OCI-M1 (cell line): ENCODE measurements at places on chromosomes 3 and 15.

- DNase-seq, result no peak
These were observed 52.2 kb upstream of the STXBP5L start for GRCh38 chr3:120855665-120856437.

- peak; percentile 90 for DNase-seq
These were observed 58.5 kb downstream of the TGFBR2 start for GRCh38 chr3:30664884-30665283.

DNA sequence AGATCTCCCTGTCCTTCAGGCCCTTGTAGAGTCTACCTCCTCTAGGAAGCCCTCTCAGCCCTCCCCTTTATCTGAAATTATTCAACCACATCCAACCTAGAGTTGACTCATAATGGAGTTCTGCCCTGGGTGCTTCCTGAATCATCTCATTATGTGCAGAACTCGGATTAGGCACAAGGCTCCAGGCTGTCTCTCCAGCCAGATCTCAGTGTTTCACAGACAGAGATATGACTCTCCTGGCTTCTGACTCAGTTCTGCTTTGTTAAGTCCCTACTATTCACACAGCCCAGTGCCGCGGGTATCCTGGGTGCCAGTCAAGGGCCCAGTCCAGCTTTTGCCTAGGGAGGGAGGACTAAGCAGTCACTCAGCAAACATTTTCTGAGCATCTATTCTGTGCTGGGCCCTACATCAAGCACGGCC lies 9.3 kb downstream of the STRA6 start:
- no peak for DNase-seq

DNA sequence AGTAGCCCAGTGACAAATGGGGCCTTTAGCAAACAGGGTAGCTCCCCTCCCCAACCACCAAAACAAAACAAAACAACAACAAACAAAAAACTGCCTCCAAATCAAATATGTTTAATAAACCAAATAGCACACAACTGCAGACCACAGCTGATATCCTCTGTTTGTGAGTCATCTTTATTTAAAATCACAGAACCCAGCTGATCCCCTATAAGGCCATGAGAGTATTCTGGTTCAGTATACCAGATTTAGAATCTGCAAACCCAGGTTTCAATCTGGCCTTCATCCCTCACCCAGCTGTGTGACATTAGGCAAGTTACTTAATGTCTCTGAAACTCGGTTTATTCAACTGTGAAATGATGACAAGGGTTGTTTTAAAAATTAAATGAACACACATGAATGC lies 124.5 kb downstream of the SUCLG2 start:
- DNase-seq, result no peak

DNA sequence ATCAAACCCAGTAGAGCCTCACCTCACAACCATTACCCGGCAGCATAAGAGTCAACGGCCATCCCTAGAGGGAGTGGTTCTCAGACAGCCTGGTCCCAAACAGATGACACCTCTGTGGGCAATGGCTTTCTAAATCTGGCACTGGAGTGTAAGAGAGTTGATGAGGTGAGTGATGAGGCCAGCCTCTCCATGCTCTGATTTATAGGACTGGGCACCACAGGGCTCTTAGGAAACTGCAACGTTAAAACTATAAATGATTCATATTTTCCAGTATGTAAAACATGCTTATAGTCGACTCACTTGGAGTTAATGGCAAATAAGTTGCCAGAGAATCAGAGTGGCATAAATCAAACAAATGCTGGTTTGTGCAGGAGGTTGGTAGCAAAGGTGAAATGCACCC lies 187.7 kb downstream of the GREM1 start:
- DNase-seq, result no peak

DNA sequence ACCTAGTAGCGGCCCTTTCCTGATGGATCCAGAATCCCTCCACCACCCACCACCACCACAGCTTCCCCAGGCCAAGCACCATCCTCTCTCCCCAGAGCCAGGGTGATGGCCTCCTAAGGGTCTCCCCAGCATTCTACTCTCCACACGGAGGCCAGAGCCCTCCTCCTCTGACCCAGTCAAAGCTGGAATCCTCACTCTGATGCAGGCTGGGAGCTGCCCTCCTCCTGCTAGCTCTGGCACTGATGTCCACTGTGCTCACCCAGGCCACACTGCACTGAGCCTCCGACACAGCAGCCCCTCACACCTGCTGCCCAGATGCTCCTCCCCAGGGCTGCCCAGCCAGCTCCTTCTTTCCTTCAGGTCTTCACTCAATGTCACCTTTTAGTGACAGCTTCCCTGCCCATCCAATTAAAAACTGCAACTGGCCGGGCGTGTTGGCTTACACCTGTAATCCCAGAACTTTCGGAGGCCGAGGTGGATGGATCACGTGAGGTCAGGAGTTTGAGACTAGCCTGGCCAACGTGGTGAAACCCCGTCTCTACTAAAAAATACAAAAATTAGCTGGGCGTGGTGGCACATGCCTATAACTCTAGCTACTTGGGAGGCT lies 21.0 kb downstream of the XXYLT1 start:
- no peak for DNase-seq

- DNase-seq, result no peak
These were observed 21.9 kb downstream of the ATOSA start for GRCh38 chr15:52657338-52657737.

- DNase-seq, result no peak
These were observed 178.8 kb downstream of the POTEB3 start for GRCh38 chr15:21261396-21261964.

GRCh38 chr3:65551945-65552344 lies 486.8 kb downstream of the MAGI1 start:
- no peak for DNase-seq

DNA sequence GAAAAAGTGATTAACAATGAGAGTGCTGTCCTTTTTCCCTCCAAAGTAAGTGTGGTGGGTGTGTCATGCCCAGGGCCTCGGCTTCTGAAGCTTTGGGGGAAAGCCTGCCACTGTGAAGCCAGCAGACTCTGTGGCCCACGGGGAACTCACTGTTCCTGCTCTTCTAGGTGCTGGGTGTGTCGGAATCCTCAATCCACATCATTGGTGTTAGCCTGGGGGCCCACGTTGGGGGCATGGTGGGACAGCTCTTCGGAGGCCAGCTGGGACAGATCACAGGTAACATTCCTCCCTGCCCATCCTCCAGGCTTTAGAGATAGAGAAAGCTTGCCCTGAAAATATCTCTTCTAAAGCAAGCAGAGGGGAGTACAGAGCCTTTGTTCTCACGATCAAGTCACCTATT lies 11.6 kb downstream of the PLA1A start:
- DNase-seq, result no peak

DNA sequence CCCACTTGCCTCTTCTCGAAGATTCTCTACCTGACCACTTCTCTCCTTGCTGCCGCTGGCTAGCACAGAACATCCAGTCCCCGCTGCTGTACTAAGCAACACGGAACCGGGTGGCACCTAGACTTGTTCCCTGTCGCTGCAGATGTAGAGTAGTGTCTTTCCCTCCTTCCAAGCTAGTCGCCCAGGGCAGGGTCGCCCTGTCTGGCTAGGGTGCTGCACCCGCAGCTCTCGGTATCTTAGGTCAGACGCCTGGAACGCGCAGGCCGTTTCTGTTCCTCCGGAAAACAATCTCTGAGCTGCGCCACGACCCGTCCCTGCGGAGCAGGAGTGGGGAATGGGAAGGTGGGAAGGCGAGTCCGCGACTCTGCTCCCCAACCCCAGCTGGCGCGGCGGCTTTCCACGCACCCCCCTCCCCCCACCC lies 758 bp upstream of the SNX33 start:
- DNase-seq, result peak; percentile 43

DNA sequence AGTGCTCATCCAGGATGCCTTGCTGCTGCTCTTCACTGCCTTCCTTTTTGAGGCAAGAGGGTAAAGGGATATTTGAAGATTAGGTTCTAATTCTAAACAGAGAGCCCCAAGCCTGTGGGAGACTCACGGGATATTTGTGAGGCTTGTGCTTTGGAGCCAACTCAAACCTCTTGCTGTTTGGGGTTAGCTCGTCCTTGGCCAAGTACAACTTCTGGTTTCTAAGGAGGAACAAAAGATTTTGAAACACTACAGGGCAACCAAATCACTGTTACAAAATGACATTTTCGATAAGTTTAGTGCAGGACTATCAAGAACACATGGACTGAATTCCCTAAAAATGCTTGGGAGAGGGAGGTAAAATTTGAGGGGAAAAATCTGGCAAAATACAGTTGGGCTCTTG lies 190.2 kb downstream of the RORA start:
- no peak for DNase-seq

DNA sequence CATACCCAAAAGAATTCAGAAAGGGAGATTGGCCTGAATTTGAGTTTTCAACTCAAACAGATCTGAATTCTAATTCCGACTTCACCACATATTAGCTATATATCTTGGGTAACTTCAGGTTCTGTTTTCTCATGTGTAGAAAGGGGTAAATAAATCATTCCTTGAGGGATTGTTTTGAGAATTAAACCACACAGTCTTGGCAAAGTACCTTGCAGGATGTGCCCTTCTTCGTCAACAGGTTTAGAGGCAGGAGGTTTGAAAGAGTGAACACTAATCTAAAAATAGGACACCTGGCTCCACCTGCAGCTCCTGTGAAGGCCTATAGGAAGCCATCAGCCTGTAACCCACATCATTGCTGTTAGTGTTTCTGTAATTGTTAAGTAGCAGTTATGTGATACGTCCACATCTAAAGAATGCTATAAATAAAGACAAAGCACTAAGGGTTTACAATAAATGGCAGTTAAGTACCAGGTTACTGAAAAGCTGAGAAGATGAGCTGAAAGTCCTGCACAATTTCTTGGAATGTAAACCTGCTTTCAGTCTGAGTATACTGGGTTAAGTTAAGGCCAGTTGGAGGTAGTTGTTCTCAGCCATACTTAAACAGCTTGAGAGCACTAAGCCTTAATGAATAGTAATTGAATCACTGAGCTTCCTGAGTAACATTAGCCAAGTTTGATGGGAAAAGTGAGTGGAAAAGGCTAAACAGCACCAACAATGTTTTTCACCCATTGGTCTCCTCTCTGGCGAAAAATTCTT lies 6.0 kb downstream of the CCDC80 start:
- DNase-seq, result no peak

- DNase-seq, result no peak
These were observed 59.9 kb upstream of the ADAMTS9 start for GRCh38 chr3:64747679-64748078.

DNA sequence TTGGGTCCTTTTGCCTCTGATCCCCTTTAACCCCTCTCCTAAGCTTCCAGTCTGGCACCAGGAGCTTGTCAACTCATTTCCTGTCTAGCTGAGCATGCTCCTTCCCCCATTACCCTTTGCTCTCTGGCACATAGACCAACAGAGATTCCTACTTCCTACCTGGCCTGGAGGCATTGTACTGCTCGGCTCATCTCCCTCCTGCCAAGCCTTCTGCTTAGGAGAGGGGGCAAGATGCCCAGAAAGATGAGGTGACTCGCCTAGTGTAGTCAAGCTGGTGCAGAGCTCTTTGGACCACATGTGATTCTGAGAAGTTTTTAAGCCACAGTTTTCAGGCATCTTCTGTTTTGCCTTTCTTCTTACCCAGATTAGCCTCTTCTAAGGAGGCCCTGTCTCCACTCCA lies 95.4 kb downstream of the ZNF621 start:
- no peak for DNase-seq

DNA sequence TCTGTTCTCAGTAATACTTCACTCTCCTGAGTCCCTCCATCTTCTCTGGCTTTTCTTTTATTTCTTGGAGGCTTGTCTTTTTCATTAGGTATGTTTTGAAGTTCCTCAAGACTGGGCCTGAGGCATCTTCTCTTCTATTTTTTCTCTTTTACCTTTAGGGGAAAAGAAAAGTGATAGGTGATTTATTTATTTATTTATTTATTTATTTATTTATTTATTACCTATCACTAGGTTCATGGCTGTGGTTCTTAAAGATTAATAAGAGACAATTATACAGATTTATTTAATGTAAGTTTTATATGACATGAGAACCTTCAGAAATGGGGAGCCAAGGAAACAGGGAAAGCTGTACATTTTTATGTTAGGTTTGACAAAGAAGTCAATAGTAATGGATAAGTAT lies 330.3 kb upstream of the RBMS3 start:
- DNase-seq, result no peak

- no peak for DNase-seq
These were observed 82.6 kb upstream of the PPIB start for GRCh38 chr15:64245405-64245804.

- DNase-seq, result no peak
These were observed 257.4 kb upstream of the IL12A start for GRCh38 chr3:159731254-159731653.

- no peak for DNase-seq
These were observed 184.1 kb downstream of the MECOM start for GRCh38 chr3:169479314-169479939.

GRCh38 chr3:133840055-133840737 lies 34.6 kb downstream of the SRPRB start:
- DNase-seq, result no peak

- no peak for DNase-seq
These were observed 163.0 kb upstream of the TMCO5A start for GRCh38 chr15:37771465-37771864.

DNA sequence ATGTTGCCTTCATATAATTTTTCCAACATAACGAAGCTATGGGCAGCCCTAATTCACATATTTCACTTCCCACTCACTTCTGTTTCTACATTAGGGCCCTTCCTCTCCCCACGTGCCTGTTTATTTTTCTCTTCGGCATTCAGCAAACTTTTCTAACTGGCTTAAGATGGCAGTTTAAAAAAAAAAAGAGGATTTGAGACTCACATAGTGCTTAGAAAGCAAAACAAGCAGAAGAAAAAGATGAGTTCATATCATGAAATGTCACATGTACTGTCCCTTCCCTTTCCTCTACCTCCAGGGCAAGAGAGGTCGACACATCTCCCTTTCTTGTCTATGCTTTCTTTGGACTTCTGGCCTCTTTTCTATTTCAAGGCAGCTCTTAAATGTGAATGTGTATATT lies 30.6 kb downstream of the SLC49A4 start:
- DNase-seq, result no peak

- DNase-seq, result no peak
These were observed 8.8 kb downstream of the ARID3B start for GRCh38 chr15:74549816-74550215.

- DNase-seq, result peak; percentile 79
These were observed 54.0 kb downstream of the NR1D2 start for GRCh38 chr3:23999012-23999641.
